ENCODE measurements at places on chromosomes 4 and X.
A peak's percentile ranks its signal among the peaks of the same experiment; 100 is the strongest.

GRCh38 chr4:5609306-5610007 lies 98.9 kb downstream of the EVC2 start:
- DNase-seq, result no peak

DNA sequence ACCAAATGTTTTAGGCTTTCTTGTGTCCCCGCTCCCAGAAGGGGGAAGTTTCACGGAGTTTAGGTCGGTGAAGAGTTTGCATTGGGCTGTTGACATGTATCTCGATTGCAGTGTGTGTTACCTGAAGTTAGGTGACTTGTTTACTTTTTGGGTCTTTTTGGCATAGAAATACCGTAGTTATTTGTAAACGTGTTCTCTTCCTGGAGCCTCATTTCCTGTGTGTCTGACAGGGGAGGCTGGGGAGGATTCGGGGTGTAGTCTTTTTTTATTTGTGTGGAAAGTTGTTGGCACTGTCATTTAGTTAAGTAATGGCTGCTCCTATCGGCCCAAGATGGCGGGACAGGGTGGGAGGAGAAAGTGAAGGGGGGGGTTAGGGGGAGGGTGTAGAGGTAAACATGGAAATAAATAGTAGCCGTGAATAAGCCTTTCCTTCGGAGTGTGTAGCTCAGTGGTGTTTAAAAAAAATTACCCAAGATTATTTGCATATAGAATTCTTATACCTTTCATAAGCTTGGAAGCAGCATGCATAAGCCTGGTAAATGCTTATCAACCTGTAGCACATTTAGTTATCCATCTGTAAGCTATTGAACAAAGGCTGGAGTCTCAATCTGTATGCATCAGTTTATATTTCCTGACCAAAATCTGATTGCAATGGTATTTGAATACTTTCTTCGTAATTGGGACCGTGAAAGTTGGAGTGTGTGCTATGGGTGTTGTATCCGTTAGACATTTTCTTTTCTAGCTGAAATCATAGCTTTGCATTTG lies 1.6 kb downstream of the KDM6A start:
- DNase-seq, result peak; percentile 50

- peak; percentile 56 for DNase-seq
These were observed 722 bp downstream of the SLC10A7 start for GRCh38 chr4:146520896-146521540.

DNA sequence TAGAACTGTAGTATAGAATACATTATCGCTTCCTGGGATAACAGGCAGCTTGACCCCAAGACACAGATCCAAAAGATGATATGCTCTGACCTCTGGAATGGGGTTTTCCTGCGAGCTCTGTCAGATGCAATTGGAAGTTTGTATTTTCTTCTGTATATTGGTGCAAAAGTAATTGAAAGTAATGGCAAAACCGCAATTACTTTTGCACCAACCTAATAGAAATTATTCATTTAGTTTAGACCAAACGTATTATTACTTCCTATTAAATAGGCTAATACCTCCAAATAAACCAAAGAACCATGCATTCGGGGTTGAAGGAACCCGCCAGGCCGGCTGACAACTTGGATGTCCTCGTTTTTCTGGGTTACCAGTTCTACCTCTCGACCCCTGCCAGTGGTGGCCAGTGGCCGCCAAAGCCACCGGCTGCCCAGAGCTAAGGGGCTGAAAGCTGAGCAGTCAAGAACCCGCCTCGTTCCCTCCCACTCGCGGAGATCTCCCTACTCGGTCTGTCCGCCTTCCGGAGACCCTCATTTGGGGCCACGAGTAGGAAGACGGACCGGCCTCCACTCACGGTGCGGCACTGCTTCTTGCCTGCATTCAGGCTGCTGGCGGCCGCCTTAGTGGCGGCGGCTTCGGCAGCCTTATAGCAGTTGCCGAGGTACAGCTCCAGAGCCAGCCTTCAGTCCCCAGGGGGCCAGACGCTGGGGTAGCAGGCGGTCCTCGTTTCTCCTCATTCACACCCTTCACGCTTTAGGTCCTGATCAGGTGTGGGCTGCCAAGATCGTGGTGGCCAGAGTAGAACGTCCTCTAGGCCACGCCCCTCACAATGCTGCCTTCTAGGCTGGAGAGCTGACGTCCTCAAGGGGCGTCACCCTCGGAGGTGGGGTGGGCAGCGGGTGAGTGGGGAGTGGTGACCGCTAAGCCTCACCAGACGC lies 121.9 kb downstream of the RBMX2 start:
- peak; percentile 41 for DNase-seq

GRCh38 chr4:113040793-113041192 lies 8.7 kb upstream of the ANK2 start:
- no peak for DNase-seq

DNA sequence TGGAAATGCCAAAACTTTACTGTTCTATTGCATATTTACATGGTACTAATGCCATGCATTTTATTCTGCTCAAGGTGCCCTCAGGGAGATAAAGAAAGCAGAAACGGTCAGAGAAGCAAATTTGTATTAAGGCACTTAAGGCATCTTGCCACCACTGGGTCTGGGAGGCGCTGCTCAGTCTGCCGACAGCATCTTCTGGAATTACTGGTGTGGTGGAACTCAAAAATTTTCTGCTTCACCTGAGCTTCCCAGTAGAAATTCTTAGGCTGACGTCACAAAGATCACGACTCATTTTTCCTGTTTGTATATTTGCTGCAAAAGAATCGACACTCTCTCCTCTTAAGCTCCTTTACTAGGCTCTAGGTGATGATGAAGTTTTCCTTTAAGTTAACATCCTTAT lies 3.0 kb downstream of the RASSF6 start:
- no peak for DNase-seq

- DNase-seq, result no peak
These were observed 578.7 kb downstream of the BCOR start for GRCh38 chrX:39519030-39519488.

- DNase-seq, result no peak
These were observed 32.4 kb upstream of the ARX start for GRCh38 chrX:25048178-25048577.

- peak; percentile 21 for DNase-seq
These were observed 66.0 kb upstream of the STOX2 start for GRCh38 chr4:183838987-183839712.

GRCh38 chrX:136767104-136767941 lies 13.4 kb downstream of the ARHGEF6 start:
- peak; percentile 68 for DNase-seq

DNA sequence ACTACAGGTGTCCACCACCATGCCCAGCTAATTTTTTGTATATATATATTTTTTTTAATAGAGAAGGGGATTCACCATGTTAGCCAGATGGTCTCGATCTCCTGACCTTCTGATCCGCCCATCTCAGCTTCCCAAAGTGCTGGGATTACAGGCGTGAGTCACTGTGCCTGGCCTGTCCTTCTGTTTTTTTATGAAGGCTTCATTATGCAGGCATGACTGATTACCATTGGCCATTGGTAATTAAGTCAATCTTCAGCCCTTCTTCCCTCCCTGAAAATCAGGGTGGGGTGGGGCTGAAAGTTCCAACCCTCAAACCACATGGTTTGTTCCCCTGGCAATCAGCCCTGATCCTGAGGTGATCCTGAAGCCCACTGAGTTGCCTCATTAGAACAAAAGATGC lies 336.9 kb downstream of the PTTG2 start:
- no peak for DNase-seq

DNA sequence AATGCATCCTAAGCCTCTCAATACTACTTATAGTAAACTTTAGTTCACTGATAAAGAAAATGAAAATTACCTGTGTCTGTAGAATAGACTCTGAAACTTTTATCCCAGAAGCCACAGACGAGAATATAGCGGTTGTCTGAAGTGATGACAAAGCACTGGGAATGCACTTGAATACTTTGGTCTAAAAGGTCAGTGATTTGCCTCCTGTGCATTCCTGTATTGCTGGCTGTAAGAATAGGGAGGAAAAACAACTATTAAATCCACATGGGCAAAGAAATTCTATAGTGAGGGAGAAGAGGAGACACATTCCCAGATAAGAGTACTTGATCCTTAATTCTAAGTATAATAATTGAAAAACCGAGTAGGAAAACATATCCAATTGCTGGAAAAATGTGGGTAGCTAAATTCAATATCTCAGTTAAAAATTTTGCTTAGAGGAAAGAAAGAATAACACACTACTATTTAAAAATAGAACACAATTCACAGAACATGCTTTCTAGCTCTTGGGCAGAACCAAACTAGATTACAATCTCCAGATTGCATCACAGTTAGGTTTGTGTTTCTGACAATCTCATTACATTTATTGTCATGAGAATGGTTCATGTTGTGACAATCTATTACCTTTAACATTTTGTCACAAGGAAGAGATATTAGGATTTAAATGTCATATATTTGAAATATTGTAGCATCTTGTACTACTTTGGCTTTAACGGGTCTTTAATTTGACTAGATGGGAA lies 232.1 kb downstream of the DCLK2 start:
- DNase-seq, result peak; percentile 29

- peak; percentile 5 for DNase-seq
These were observed 88.9 kb downstream of the GC start for GRCh38 chr4:71694961-71695360.

- peak; percentile 44 for DNase-seq
These were observed 261.5 kb upstream of the FTHL17 start for GRCh38 chrX:31333165-31333831.

- DNase-seq, result no peak
These were observed 23.4 kb upstream of the PPP3CA start for GRCh38 chr4:101370663-101371210.

DNA sequence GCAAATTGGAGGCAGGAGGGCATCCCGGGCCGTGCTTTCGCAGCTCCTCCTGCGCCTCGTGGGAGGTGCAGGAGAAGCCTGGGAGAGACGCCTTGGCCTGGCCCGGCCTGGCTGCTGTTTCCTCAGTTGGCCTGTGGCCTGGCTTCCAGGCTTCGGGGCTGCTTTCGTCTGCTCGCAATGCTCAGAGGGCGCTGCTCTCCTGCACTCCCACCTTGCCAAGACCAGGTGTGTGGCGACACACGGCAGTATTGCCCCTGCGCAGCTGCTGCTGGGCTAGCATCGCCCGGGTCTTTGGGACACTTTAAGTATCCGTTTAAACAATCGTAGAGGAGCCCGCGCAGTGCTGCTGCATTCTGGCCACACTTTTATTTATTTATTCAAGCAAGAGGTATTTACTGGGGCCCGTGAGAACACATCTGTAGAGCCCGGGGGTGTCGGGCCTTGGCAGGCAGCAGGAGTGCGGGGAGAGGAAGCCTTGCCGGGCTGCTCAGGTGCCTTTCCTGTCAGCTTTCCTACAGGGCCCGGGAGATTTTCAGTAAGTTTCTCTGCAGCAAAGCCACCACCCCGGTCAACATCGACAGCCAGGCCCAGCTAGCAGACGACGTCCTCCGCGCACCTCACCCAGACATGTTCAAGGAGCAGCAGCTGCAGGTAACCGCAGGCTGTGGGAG lies 26.2 kb upstream of the HGFAC start:
- no peak for DNase-seq

DNA sequence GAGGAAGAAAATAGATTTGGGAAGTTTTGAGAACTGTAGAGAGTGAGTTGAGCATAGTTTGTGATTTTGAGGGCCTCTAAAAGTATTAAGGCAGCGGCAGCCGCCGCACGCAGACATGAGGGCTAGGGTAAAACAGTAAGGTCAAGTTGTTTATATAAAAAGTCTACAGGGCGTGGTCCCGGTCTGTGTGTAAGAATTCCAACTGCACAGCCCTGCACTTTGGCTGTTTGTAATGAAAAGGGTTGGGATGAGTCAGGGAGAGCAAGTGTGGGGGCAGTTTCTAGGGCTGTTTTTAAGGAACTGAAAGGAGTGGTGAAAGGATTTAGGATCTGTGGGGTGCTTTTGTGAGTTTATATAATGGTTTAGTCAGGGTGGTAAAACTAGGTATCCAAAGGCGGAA lies 55.0 kb downstream of the BEX3 start:
- no peak for DNase-seq

GRCh38 chr4:84673475-84674240 lies 90.7 kb downstream of the CDS1 start:
- DNase-seq, result peak; percentile 73

DNA sequence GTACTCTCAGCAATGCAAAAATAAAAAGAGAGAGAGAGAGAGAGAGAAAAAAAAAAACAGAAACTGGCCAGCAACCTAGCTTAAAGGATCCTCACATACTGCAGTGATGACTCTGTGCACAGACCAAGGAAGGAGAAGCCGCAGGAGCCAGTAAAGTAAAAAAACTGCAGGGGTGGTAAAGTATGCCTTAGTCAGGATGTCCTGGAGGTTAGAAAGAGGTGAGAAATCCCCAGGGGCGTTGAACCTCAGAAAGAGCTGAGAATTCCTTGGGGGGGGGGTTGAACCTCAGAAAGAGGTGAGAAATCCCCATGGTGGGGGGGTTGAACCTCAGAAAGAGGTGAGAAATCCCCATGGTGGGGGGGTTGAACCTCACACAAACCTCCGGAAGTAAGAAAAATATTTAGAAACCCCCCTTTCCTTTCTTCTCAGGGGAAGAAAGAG lies 48.0 kb downstream of the MAGEA9 start:
- no peak for DNase-seq

DNA sequence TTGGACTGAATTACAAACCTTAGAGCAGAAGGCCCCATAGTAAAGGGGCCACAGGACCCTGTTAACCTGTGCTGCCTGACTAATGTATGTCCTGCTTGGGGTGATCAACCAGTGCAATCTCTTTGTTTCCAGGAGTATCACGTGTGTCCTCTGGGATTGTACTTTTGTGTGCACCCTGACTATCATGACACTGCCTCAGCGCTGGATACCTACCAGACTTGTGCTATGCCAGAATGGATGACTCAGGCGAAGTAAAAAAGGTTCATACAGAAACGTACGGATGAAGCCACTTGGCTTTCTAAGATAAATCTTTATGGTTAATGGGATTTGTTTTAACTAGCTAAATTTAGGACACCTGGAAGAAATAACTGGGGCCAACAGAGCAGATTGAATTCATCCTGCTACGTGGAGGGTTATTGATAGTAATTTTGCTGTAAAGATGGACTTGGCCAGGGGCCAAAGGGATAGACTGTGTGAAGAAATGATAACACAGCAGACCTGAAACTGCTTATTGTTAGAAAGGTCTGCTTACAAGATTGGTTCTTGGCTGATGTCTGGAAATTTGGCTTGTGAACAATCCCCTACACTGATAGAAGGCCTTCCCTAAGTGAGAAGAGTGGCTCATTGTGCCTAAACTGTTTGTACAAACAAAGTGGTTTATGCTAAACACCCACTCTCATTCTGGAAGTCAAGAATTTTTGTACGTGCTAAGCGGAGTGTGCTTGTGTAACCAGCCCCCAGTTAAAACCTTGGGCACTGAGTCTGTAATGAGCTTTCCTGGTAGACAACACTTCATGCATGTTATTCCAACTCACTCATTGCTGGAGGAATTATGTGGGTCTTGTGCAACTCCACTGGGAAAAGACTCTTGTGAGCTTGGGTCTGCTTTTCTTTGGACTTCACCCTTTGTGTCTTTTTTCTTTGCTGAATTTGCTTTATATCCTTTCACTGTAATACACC lies 750.5 kb upstream of the HTR2C start:
- DNase-seq, result no peak

- no peak for DNase-seq
These were observed 13.1 kb downstream of the MOB1B start for GRCh38 chr4:70915036-70915815.

GRCh38 chrX:77597090-77597489 lies 149.9 kb downstream of the FGF16 start:
- DNase-seq, result peak; percentile 27

GRCh38 chr4:84611531-84611930 lies 28.6 kb downstream of the CDS1 start:
- no peak for DNase-seq
